ENCODE measurements at places on chromosomes 13 and 19.

DNA sequence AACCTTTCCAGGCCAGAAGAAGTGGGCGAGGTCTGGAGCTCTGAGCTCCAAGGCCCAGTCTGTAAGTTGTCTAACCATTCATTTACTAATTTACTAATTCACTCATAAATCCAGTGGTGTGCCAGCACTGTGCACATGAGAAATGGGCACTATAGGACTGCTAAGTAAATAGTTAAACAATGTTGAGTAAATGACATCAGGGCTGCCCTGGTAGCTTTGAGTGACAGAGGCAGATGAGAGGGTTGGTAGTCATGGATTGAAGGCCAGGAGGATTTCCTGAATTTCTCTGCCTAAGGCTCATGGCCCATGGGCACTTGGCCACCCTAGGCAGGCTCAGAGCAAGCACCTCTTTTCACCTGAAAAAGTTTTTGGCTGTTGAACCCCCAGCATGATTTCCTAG is 216.9 kb upstream of the RXFP2 start:
- DNase-seq: no peak

GRCh38 chr19:16327501-16327900 is 2.9 kb downstream of the KLF2 start:
- DNase-seq: no peak

DNA sequence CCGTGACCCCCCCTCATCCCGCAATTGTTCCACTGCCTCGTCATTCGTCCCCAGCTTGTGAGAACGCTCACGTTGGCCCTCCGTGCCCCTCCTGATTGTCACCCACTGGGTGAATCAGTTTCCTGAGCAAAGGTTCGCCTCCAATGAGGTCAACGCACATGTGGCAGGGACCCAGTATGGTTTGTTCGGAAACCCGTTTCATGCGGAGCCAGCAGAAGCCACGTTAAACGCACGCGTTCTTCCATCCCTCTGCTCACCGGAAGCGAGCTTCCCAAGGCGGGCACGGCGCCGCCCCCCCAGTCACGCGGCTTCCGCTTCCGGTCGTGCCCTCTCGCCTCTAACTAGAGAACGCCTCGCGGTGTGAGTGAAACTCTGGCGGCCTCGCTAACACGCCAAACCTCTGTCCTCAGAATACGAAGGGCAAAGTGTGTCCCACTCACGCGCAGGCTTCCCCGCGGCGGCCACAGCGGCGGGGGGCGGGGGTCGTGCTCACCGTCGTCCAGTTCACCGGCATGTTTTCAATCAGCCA is 18.0 kb upstream of the CFAP97D2 start:
- DNase-seq: no peak

GRCh38 chr13:113367020-113367560 is 3.2 kb upstream of the GRTP1 start:
- no peak for DNase-seq

DNA sequence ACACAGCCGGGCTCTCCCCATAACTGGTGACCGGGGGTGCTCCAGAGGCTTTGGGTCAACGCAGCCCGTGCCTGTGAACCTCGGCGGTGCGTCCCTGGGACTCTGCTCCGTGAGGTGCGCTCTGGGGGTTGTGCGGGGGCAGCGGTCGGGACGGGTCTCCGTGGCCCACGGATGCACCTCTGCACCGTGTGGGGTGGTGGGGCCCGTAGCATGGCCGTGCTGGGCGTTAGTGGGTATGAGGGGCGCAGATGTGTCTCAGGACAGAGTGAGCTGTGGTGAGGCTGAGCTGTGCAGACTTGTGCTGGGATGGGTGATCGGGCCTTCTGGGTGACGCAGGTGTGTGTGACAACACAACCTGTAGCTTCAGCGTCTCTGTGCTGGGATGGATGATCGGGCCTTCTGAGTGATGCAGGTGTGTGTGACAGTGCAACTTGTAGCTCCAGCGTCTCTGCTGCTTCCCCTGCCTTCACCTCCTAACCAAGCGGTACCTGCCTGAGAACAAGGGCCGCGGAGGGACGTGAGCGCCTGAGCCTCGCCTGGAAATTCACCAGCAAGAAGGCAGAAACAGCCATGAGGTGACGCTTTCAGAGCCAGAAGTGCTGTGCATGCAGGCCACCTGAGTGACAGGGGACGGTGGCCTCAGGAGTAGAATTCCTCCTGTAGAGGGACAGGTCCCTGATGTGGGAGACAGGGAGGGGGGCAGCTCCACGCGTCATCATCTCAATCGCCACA is 599 bp downstream of the ZNF331 start:
- DNase-seq: no peak

- DNase-seq: no peak
Observed at GRCh38 chr13:46885018-46885417, 11.8 kb downstream of the HTR2A start.

DNA sequence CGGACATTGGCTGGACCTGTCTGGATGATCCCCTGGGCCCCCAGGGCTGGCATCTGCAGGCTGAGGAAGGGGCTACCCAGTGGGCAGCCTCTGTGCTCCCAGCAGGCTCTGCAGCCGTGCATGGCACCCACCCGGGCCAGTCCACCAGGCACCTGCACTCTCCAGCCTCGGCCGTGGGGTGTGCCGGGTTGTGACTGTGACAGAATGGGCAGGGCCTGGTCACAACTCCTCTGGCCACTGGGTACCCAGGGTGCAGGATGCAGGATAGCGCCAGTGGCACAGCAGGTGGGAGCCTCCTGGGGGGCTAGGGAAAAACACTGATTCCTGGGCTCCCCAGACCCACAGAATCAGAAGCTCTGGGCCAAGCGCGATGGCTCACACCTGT is 10.0 kb downstream of the PEX11G start:
- no peak for DNase-seq

- DNase-seq: no peak
Observed at GRCh38 chr13:50012396-50013169, 2.7 kb upstream of the KCNRG start.

- DNase-seq: peak; percentile 87
Observed at GRCh38 chr19:43784241-43784980, 3.6 kb upstream of the KCNN4 start.

DNA sequence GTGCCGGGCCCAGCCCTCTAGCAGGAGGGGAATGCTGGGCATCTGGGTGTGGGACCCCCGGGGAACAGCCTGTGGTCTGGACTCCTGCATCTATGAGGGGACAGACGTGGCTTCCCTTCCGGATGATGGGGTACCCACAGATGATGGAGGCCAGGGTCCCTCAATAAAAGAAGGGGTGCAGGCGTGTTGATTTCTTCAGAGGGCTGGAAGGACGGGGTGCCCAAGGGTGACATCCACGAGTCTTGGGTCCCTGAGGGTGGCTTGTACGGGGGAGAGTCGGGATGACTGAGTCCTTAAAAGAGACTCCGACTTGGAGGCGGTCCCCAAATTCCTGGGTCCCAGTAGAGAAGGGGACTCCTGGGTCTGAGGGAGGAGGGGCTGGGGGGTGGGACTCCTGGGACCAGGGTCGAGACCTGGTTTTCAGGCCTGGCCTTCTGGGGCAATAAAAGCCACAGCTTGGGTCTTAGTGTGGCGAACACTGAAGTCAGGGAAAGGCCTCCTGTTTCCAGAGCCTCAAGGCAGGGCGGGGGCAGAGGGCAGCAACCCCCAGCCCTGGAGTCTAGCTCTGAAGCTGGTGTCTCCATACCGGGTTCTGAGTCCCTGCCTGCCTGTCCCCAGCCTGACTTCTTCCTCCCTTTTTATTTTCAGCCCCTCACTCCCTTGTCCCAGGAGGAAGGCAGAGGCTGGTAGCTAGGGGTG is 459 bp upstream of the GRIN2D start:
- DNase-seq: no peak

DNA sequence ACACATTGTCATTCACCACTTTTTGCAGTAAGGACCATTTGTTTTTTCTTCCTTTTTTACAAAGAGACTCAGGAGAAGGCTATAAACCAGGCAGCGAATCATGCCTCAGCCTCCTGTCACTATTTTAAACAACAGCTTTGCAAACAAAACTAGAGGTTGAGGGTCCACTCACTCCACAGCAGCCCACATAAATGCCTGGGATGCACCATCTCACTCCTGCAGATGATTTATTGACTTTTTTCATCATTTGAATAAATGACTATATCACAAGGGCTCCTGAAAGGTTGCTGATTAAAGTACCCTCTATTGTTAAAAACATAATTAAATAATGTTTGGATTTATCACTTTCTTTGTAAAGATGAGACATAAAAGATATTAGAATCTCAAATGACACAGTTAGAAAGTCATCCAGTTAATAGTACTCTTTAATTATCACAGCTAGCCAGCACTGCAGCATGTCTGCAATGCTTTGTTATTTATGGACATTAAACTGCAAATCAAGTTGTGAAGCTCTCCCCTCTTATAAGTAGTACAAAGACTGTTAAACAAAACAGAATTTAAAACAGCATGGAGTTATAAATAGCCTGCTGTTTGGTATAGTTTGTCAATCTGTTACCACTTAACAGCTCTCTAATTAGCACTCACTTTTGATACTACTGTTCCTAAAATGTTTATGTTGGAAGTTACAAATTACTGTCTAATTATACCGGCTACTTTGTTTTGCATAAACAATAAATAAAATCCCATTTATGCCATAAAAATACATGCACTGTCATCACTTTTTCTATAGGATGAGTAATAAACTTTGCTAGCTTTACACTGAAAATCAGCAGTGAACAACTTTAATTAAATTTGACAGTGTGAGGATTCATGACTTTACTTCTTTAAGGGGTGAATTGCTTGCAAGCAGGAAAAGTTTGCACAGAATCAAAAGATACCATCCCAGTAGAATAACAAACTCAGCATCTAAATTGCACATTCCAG is 853.2 kb downstream of the UQCRFS1 start:
- DNase-seq: no peak

DNA sequence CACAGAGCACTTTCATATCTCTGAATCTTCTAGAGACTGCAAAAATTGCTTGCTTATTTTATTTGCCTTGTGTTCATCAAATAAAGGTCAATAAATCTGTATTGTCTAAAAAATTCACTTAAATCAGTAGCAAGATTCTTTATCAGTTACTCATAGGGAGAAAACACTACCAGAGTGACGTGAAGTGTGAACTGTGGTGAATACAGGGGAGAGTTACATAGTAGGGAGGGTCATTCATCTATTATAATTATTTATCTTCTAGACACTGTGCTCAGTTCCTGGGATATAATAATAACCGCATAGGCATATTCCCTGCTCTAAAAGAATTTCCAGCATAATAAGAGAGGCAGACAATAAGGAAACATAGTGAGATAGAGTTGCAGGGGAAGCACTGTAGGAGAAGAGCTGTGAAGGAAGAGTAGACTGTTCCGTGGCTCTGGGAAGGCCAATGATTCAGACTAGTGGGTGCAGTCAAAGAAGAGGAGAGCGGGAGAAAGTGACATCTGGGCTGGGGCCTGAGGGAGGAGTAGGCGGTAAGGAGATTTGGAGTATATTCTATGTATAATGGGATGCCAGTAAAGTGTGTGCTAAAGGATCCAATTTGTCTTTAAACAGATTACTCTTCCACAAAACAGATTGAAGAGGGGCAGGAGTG is 84.0 kb upstream of the TDRD3 start:
- DNase-seq: no peak

DNA sequence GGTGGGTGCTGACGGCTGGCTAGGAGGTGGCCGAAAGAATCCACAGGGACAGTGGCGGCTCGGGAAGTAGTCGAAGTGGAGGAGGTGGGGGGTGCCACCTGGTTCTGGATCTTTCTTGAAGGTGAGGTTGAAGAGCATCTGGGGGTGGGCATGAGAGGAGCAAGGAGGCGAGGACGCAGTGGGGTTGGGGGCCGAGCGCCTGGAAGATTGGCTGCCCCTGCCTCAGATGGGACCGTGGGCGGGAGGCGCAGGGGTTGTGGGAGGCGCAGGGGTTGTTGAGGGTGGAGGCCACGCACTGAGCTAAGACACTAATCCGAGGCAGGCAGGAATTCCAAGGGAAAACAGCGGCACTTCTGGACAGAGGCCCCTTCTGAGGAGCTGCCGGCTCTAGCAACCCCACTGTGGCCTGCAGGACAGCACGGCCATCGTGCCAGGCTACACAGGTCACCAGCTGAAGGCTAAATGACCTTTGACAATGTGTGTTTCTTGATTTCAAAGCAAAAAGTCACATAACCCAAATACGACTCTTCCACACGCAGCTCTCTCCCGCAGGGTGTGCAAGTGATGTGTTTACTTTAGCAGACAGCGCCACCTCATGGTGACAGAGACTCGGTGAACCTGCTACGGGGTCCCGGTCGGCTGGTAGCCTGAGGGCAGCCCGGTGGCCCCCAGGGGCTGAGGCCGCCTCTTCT is 44.1 kb upstream of the RANBP3 start:
- DNase-seq: peak; percentile 87

DNA sequence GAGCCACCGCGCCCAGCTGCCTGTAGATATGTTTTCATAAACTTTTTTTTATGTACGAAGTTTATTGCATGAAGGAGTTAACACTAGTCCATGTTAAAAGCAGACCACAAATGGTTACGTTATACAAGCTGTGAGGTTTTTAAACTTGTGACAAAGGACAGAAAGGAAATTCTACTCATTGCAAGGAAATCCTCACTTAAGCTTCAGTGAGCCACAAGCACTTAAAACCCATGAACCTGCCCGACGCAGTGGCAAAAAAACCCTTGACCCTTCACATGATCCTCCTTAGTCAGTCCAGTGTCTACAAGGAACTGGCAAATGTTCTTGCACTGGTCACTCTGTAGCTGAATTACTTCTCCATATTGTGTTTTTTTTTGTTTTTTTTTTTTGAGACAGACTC is 4.2 kb downstream of the MPND start:
- DNase-seq: no peak

GRCh38 chr19:1488282-1488601 is 1.9 kb downstream of the PCSK4 start:
- DNase-seq: no peak

DNA sequence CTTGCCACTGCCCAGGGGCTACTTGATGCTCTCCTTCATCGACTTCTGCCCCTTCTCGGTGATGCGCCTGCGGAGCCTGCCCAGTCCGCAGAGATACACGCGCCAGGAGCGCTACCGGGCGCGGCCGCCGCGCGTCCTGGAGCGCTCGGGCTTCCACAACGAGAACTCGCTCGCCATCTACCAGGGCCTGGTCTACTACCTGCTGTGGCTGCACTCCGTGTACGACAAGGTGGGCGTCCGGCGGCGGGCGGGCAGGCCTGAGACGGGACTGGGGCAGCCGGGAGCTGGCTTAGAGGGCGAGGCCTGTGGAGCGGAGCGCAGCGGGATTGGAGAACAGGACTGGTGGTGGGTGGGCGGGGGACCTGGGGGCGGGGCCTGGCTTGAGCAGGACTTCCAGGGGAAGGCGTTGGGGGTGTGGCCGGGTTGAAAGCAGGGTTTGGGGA is 12.7 kb upstream of the PSMD8 start:
- DNase-seq: peak; percentile 91

- no peak for DNase-seq
Observed at GRCh38 chr13:106858903-106859532, 291.1 kb upstream of the ARGLU1 start.

DNA sequence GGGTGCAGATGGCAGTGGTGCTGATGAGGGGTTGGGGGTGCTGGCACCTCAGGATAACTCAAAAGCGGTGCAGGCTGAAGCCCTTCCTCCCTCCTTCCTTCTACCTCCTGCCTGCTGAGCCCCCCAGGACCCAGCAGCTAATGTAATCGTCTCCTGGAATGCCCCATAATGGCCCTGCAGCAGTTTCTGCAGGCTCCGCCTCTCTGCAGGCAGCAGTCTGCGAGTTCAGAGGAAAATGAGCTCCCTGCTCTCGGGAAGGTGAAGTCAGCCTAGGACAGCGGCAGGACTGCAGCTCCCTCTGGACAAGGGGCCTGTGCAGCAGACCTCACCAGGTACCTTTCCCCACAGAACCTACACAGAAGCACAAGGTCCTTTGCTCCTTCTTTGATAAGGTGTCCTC is 130.9 kb downstream of the ZDHHC20 start:
- no peak for DNase-seq

GRCh38 chr13:31195616-31196015 is 4.2 kb upstream of the B3GLCT start:
- no peak for DNase-seq
